ENCODE measurements at places on chromosomes 16 and 17. TPM values are rescaled to one million over a fixed set of nuclear protein-coding genes. Genes with fewer than 3 reads are reported as not detected.

TEX19 gene
- not detected for total RNA-seq

ZG16B gene
- 2.1 TPM for total RNA-seq

HSD17B2 gene
- not detected for total RNA-seq

MAP3K3 gene
- total RNA-seq = 26.4 TPM

WNT9B gene
- total RNA-seq = not detected

HASPIN gene
- total RNA-seq = 1.4 TPM

CCL15 gene
- not detected for total RNA-seq

ALOXE3 gene
- total RNA-seq = not detected

RNPS1 gene
- 141 TPM for total RNA-seq

KCNAB3 gene
- total RNA-seq = not detected

CALB2 gene
- total RNA-seq = not detected

TMC7 gene
- total RNA-seq = not detected

OR3A3 gene
- total RNA-seq = not detected

SLC38A8 gene
- not detected for total RNA-seq

HOXB1 gene
- total RNA-seq = not detected

GINS3 gene
- 1.4 TPM for total RNA-seq

DPEP3 gene
- not detected for total RNA-seq

TRIM72 gene
- 0.68 TPM for total RNA-seq

DNAH17 gene
- not detected for total RNA-seq

KRT27 gene
- total RNA-seq = not detected

KLHL10 gene
- not detected for total RNA-seq

SMIM5 gene
- not detected for total RNA-seq

MYH1 gene
- not detected for total RNA-seq

NPIPA3 gene
- 0.58 TPM for total RNA-seq

LPO gene
- not detected for total RNA-seq

GPT2 gene
- total RNA-seq = 11.4 TPM

CDH8 gene
- not detected for total RNA-seq

FTSJ3 gene
- total RNA-seq = 45.5 TPM

TM4SF5 gene
- not detected for total RNA-seq

KRT24 gene
- not detected for total RNA-seq

MFAP4 gene
- total RNA-seq = 638 TPM

HID1 gene
- total RNA-seq = 5.2 TPM

CRAMP1 gene
- 7.2 TPM for total RNA-seq
